ENCODE measurements at places on chromosomes 1 and 21.

DNA sequence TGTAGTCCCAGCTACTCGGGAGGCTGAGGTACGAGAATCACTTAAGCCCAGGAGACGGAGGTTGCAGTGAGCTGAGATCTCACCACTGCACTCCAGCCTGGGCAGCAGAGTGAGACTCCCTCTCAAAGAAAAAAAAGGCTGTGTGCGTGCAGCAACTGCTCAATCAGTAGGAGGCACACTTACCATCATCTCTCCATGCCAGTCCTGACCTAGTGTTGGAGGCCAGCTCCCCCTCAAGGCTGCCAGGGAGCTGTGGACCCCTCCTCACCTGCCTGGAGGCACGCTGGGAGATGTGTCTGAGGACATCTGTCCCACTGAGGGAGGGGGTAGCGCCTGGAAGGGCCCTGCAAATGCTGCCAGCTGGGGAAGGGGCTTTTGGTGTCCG is 11.9 kb downstream of the RPS6KA1 start:
- no peak for DNase-seq

DNA sequence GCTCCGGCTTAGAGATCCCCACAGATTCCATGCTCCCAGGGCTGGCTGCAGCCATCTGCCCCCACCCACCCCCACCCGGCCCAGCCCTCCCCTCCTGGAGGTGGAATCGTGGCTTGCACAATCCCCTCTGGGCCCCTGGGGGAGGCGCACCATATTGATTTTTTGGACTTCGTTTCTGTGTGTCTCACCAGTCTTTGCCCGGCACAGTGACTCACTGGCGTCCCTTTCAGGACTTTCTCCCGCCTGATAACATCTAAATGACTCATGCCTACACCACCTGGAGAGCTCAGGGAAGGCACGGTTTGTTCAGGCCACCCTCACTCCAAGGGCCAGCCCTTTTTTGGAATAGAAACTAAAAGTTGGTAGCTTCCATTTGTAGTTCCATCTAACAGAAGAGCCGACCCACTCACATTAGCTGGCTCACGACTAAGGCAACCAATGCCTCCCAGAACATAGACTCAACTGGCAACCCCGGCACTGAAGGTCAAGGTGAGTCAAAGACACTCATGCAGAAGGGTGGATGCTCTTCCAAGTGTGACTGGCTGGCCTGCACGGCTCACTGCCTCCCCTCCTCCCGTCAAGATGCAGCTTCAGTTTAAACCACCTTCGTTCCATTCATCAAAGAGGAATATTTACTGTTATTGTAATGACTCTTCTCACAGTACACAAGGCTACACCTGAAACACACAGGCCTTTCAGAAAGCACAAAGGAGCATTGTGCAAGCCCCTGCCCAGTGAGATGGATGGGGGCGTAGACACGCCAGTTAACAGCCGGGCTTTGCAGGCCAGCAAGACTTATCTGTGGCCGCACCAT is 18.1 kb upstream of the ETS2 start:
- DNase-seq = no peak

GRCh38 chr1:17251701-17252376 is 2.9 kb downstream of the PADI3 start:
- no peak for DNase-seq

- DNase-seq = no peak
Measured at GRCh38 chr1:88983791-88984559, 8.5 kb downstream of the KYAT3 start.

- no peak for DNase-seq
Measured at GRCh38 chr1:207025146-207025880, 7.2 kb downstream of the C1orf116 start.

- no peak for DNase-seq
Measured at GRCh38 chr1:208691012-208691411, 446.8 kb upstream of the PLXNA2 start.

DNA sequence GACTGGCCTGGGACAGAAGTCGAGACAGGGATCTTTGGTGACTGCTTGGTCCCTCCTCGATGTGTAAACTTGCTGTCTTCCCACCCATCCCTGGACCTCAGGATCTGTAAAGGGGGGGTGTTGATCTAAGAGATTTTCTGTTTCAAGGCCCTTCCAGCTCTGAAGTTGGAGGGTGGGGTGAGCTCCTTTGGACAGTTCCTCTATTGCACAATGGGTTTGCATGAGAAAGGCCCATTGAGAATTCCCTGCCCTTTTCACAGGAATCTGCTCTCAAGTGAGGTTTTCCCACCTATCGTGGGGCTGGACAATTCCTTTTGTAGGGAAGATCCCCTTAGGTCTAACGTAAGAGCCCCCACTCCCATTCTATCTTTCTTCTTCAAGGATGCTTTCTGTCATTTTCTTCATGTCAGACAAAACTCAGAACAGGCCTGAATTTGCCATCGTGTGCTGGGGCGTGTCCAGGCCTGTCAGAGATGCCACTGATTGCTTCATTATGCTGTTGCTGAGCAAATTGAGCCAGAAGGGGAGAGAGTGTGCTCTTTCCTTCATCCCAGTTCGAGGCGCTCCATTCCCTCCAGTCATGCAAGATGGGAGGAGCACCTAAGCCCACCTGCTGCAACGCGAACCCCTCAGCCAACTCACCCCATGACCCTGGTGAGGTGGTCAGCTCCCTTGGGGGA is 149.9 kb upstream of the IGSF21 start:
- no peak for DNase-seq

DNA sequence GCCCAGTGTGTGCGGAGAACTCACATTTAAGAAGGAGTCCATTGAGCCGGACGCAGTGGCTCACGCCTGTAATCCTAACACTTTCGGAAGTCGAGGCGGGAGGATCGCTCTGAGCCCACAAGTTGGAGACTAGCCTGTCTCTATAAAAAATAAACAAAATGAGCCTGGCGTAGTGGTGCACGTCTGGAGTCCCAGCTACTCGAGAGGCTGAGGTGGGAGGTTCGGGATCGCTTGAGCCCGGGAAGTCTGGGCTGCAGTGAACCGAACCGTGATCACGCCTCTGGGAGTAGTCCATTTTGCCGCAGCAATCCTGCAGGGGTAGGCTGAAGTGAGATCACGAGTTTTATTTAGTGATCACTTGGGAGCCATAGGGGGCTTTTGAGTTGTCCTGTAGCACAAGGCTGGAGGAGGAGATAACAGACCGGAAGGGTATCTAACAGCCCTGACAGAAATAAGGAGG is 497 bp upstream of the FUCA1 start:
- DNase-seq = no peak

- DNase-seq = no peak
Measured at GRCh38 chr1:67586596-67586995, 98.4 kb upstream of the GADD45A start.

DNA sequence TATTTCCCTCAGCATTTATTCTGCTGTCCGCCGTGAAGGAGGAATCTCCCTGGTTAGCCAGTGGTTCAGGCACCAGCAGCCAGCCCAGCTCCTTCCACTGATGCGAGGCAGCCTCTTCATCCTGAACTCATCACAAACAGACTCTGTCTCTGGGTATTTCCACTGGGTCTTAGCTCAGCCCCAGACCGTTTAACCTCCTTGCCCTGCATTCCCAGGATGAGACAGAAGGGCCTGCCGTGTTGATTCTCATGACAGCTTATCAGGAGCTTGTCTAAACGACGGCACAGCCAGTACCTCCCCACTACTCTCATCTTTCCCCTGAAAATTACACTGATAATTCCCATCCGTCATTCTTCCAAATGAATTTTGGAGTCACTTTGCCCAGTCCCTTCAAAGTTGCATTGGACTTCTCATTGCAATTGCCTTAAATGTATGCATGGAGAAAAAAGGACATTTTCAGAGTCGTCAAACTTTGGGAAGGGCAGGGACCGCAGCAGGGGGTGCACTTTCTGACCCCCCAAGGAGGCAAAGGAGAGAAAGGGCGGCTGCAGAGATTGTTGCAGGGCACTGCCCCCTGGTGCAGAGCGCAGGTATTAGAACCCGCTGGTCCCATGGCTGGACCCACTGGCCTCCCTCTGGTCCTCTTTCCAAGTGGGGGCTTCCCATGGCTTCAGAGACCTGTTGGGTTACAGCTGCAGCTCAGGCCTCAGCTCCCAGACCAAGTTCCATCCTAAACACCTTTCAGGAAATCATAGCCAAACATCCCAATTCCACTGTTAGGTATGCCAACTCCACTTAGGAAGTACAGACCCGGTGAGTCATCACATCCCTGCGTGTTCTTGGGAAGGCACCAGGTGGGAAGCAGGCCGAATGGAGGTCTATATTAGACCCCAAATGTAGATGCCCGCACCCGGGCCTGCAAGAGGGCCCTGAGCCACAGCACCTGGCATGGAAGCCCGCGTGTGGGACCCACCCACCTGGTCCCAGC is 3.7 kb upstream of the MEGF6 start:
- no peak for DNase-seq

DNA sequence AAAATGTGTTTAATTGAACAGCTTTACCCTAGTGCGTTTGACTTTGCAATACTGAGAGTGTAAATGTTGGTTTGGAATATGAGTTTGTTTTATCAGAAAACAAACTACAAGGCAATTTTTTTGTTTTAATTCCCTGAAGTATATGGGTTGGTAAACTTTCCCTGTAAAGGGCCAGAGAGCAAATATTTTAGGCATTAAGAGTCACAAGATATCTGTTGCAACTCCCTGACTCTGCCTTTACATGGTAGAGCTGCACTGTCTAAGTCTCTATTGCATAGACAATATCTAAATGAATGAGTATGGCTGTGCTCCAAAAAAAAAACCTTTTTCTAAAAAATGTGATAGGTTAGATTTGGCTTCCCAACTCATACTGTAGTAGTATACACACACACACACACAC is 115.1 kb upstream of the PBX1 start:
- no peak for DNase-seq

GRCh38 chr1:193229136-193229535 is 42.7 kb upstream of the B3GALT2 start:
- DNase-seq = no peak

GRCh38 chr1:155179112-155180031 is 5.7 kb downstream of the TRIM46 start:
- no peak for DNase-seq

DNA sequence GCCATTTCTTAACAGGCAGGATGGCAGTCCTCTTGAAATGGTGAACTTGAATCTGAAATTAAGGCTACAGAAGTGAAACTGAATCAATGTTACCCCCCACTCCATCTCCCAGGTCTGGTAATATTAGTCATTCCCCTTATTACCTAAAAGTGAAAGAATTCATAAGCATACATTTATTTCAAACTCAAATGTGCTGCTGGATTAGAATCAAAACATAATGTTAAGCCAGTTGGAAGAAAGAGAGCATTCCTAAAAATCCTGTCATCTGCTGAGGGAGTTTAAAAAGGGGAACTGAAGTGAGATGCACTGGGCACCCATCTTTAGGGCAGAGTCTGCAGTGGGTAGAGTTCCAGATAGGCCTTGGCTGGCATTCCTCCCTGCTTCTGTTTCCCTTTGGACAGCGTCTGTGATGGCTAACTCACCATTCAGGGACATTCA is 17.4 kb downstream of the KIAA0319L start:
- no peak for DNase-seq

DNA sequence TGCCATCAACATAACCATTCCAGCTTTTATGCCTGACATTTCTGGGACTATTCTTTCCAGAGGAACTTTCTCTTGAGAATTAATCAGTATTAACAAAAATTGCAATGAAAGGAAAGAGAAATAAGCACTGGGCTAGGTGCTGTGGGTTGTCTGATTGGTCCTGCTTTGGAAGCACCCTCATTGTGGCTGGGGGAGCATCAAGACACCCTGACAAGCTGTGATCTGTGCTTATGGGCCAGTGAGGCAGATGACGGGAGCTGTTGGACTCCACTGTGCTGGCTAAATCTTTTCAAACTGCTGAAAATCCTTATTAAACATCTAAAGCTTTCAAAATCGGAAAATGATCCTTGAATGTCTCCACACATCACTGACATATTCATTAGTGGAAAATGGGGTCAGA is 20.0 kb downstream of the UBASH3A start:
- no peak for DNase-seq

DNA sequence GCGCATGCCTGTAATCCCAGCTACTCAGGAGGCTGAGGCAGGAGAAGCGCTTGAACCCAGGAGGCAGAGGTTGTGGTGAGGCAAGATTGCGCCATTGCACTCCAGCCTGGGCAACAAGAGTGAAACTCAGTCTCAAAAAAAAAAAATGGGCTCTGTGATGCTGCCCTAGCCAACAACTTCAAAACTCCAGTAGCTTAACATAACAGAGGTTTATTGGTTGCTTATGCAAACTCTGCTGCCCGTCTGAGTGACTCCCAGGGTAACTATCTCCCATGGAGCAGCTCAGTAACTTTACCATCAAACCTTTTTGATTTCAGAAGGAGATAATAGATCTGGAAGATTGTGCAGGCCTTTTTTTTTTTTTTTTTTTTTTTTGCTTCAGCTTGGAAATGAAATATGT is 18.9 kb upstream of the ITLN2 start:
- no peak for DNase-seq

- DNase-seq = no peak
Measured at GRCh38 chr21:37531431-37531932, 164.9 kb downstream of the DYRK1A start.

GRCh38 chr1:85427849-85428248 is 37.1 kb downstream of the DDAH1 start:
- no peak for DNase-seq

- no peak for DNase-seq
Measured at GRCh38 chr1:186283374-186283773, 91.7 kb downstream of the TPR start.

DNA sequence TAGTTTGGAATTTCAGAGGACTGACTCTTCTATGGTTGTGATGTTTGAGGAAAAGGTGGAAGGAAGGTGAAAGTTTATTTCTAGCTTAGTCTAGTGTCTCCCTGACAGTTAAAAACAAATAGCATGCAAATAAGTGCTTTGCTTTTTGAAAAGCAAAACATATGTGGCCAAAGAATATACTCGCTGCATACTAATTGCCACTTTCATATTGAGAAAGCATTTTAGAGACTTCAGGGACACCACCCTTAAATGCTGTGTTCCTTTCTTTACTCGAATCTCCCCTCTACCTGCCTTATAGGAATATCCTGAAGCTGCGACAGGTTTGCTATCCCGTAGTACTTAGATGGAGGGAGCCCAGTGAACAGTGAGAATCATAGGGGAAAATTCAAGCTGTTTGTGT is 23.2 kb downstream of the GLUL start:
- no peak for DNase-seq

- no peak for DNase-seq
Measured at GRCh38 chr1:92211166-92211565, 6.5 kb upstream of the C1orf146 start.

DNA sequence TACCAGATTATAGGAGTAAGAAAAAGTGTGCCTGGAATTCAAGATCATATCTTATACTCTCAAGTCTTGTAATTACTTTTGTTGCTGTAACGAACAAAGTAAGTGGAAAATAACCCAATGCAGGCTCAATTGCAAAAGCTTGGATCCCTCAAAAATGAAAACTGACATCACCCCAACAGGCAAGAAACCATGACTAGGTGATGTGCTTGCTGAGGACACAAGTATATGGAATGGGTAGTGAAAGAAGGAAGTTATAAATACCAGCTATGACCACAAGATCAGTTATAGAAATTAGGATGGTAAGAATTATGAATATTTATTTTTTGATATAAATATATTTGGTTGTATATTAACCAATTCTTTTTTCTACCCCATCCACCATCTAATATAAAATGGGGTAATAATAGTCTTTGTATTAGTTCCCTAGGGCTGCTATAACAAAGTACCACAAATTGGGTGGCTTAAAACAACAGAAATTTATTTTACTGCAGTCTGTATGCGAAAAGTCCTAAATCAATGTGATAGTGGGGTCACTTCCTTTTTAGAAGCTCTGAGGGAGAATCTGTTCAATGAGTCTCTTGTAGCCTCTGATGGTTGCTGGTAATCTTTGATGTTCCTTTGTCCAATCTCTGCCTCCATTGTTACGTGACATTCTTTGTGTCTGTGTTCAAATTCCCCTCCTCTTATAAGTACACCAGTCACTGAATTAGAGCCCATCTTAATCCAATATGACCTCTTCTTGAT is 45.0 kb downstream of the DUSP10 start:
- no peak for DNase-seq

- no peak for DNase-seq
Measured at GRCh38 chr1:191889623-191890003, 268.6 kb upstream of the RGS18 start.
